ENCODE measurements at places on chromosomes 12 and 14. TPM values are rescaled to one million over a fixed set of nuclear protein-coding genes. Genes with fewer than 3 reads are reported as not detected.
A peak's percentile ranks its signal among the peaks of the same experiment; 100 is the strongest.

The MFAP5 gene
- total RNA-seq = 7.5 TPM

The TMEM119 gene
- 5.3 TPM for total RNA-seq

The KLRG1 gene
- total RNA-seq = 7.4 TPM

The KRT82 gene
- 0.05 TPM for total RNA-seq

The C14orf39 gene
- 0.24 TPM for total RNA-seq

- peaks cover 8% of the 10 kb centered on the region for H3K27me3 ChIP-seq
- no peaks in the 10 kb centered on the region for H3K36me3 ChIP-seq
- no peak for DNase-seq
- H3K4me1 ChIP-seq = no peaks in the 10 kb centered on the region
Measured at GRCh38 chr14:74409441-74409840, 16.6 kb downstream of the SYNDIG1L start.

DNA sequence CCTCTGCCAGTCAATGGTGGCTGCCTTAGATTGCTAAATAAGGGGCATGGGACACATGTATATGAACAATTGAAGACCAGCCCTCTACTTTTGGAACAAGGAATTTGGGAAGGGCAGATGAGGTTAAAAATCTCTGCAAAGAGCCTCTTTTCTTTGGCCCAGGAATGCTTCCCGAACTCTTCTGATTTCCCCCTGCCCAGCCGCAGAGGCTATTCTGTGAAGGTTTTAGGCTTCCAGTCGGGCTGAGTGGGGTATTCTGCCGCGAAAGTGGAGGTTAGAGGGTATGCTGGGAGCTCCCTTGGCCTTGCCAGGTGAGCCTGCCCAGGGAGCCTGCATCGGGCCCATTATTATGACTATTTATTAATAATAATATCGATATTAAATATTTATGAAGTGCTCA is 1.2 kb downstream of the POU6F1 start:
- H3K36me3 ChIP-seq = no peaks in the 10 kb centered on the region
- H3K27ac ChIP-seq = no peak overlapping the region
- peaks cover 9% of the 10 kb centered on the region for H3K4me1 ChIP-seq
- peaks cover 3% of the 10 kb centered on the region for H3K27me3 ChIP-seq
- H3K4me3 ChIP-seq = peak overlapping the region; percentile 88
- no peak for DNase-seq

GRCh38 chr12:24896171-24896570 is 52.7 kb downstream of the BCAT1 start:
- H3K4me3 ChIP-seq = no peak overlapping the region
- H3K4me1 ChIP-seq = no peaks in the 10 kb centered on the region
- no peak overlapping the region for H3K27ac ChIP-seq
- H3K27me3 ChIP-seq = no peaks in the 10 kb centered on the region

GRCh38 chr12:9702255-9702654 is 30.6 kb downstream of the CLECL1 start:
- H3K27ac ChIP-seq = peak overlapping the region; percentile 93
- H3K4me1 ChIP-seq = peaks cover 17% of the 10 kb centered on the region
- H3K27me3 ChIP-seq = no peaks in the 10 kb centered on the region
- no peaks in the 10 kb centered on the region for H3K36me3 ChIP-seq
- peak overlapping the region; percentile 6 for H3K4me3 ChIP-seq

- peaks cover 16% of the 10 kb centered on the region for H3K36me3 ChIP-seq
- H3K27me3 ChIP-seq = no peaks in the 10 kb centered on the region
- H3K27ac ChIP-seq = no peak overlapping the region
- no peak for DNase-seq
- H3K4me3 ChIP-seq = no peak overlapping the region
- peaks cover 20% of the 10 kb centered on the region for H3K4me1 ChIP-seq
Measured at GRCh38 chr12:116739381-116739887, 1.3 kb downstream of the RNFT2 start.

DNA sequence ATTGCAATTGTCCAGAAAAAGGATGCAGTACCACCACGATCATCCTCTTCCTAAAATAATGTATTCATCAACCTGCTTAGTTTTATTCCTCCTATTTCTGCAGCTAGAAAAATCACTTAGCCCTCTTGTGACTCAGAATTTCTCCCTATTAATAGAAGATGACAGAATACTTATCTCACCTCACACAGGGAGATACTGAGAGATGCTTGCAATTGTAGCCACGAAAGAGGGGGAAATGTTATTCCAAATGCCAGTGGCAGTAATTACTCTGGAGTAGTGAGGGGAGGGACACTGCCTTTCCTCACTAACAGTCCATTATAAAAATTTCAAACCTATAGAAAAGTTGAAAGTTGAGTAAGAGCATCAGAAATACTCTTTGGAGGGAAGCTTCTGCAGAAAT is 11.8 kb upstream of the DUSP6 start:
- H3K4me1 ChIP-seq = no peaks in the 10 kb centered on the region
- no peak for DNase-seq
- no peaks in the 10 kb centered on the region for H3K27me3 ChIP-seq
- no peak overlapping the region for H3K4me3 ChIP-seq

- no peak overlapping the region for H3K4me3 ChIP-seq
- H3K36me3 ChIP-seq = no peaks in the 10 kb centered on the region
- H3K27me3 ChIP-seq = no peaks in the 10 kb centered on the region
- no peak overlapping the region for H3K27ac ChIP-seq
- no peak for DNase-seq
Measured at GRCh38 chr14:69916396-69916795, 37.2 kb downstream of the SMOC1 start.

- no peaks in the 10 kb centered on the region for H3K27me3 ChIP-seq
- no peak for DNase-seq
- no peak overlapping the region for H3K27ac ChIP-seq
- H3K4me3 ChIP-seq = no peak overlapping the region
- no peaks in the 10 kb centered on the region for H3K4me1 ChIP-seq
- no peaks in the 10 kb centered on the region for H3K36me3 ChIP-seq
Measured at GRCh38 chr14:83053022-83053710, 1519.5 kb upstream of the SEL1L start.

DNA sequence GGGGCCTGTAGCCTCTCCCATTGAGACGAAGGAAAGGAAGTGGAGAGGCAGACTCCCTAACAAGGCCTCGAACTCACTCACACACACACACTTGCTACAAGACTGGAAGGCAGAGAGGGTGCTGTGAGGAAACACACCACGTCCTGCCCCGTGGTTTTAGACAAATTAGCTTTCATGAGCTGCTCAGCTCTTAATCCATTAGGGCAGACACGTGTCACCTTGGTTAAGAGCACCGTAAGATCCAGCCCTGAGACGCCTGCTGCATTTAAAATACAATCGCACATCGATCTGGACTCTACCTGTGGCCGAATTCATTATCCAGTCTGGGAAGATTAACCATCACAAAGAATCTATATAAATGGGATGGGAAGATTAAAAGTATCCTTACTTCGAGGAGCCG is 72.0 kb downstream of the RIMBP2 start:
- H3K4me1 ChIP-seq = no peaks in the 10 kb centered on the region
- H3K27me3 ChIP-seq = no peaks in the 10 kb centered on the region
- no peak for DNase-seq
- H3K4me3 ChIP-seq = no peak overlapping the region
- no peaks in the 10 kb centered on the region for H3K36me3 ChIP-seq
- no peak overlapping the region for H3K27ac ChIP-seq

GRCh38 chr14:73741876-73742519 is 27.8 kb upstream of the PNMA1 start:
- peaks cover 31% of the 10 kb centered on the region for H3K36me3 ChIP-seq
- H3K4me3 ChIP-seq = peak overlapping the region; percentile 35
- DNase-seq = no peak
- H3K27me3 ChIP-seq = no peaks in the 10 kb centered on the region
- peak overlapping the region; percentile 95 for H3K27ac ChIP-seq
- H3K4me1 ChIP-seq = peaks cover 71% of the 10 kb centered on the region

GRCh38 chr12:31600252-31600651 is 9.3 kb upstream of the DENND5B start:
- no peak overlapping the region for H3K27ac ChIP-seq
- H3K4me1 ChIP-seq = no peaks in the 10 kb centered on the region
- no peaks in the 10 kb centered on the region for H3K36me3 ChIP-seq
- no peak for DNase-seq
- no peak overlapping the region for H3K4me3 ChIP-seq

- H3K4me3 ChIP-seq = no peak overlapping the region
- H3K27me3 ChIP-seq = no peaks in the 10 kb centered on the region
- no peaks in the 10 kb centered on the region for H3K36me3 ChIP-seq
- H3K27ac ChIP-seq = no peak overlapping the region
- H3K4me1 ChIP-seq = no peaks in the 10 kb centered on the region
Measured at GRCh38 chr12:41174602-41175001, 13.5 kb upstream of the PDZRN4 start.

GRCh38 chr12:31874961-31875608 is 84.1 kb upstream of the RESF1 start:
- H3K4me1 ChIP-seq = peaks cover 10% of the 10 kb centered on the region
- H3K4me3 ChIP-seq = no peak overlapping the region
- DNase-seq = peak; percentile 22
- H3K27ac ChIP-seq = peak overlapping the region; percentile 77

DNA sequence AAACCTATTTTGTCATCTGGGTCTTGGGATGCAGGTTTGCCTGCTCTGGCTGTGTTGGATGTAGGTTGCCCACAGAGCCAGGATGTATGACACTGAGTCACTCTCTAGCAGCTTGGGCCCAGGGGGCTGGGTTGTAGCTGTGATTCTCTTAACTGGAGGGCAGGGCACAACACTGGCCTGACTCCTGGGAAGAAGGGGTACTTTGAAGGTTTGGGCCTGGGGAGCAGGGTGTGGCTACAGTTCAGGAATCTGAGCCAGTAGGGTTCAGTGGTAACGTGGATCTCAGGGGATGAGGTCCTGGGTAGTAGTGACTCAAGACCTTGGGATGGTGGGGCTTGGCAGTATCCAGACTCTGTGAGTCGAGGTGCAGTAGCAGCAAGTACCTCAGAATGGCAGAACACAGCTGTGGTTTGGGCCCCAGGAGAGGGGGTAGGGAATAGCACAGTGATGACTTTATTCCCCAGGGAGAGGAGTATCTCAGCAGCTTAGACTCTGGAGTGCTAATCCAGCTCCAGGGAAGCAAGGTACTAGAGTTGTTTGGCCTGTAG is 25.7 kb downstream of the TBC1D15 start:
- H3K36me3 ChIP-seq = no peaks in the 10 kb centered on the region
- no peak overlapping the region for H3K27ac ChIP-seq
- no peak overlapping the region for H3K4me3 ChIP-seq
- no peaks in the 10 kb centered on the region for H3K4me1 ChIP-seq
- no peaks in the 10 kb centered on the region for H3K27me3 ChIP-seq

DNA sequence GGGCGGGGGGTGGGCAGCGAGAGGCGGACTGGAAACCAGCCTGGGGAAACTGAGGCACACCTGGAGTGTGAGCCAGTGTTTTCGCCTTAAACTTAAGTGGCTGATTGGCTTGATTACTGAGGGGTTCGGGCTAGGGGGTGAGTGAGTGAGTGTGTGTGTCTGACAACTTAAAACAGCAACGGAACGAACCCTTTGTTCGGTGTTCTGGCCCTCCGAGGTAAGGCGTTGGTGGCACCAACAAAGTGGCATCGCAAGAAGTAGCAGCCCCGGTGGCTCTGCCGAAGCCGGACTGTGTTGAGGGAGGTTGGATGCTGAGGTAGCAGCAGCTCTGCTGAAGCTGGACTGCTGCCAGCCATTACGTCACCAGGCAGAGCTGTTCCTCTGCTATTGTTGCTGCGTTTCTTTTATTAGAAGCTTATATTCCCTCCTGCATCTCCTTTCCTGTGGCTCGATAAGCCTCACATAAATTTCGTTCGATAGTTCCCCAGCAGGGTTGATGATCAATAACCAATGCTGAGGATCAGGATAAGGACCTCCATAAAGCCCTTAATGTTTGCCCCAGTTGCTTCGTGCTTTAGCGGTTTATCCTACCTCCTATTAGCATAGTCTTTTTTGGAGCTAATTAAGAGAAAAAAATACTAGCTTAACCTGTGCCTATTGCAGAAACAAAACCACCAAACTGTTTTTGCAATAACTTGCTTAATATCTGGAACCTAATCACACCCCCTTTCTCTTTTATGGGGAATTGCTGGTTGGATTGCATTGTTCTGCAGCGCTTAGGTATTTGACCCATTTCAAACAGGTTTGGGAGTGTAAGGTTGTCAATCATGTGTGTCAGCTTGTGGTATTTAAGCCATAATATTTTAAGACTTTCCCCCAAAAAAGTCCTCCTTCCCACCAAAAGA is 1.3 kb downstream of the GPR137C start:
- peak; percentile 39 for DNase-seq
- H3K27ac ChIP-seq = no peak overlapping the region
- no peaks in the 10 kb centered on the region for H3K27me3 ChIP-seq

DNA sequence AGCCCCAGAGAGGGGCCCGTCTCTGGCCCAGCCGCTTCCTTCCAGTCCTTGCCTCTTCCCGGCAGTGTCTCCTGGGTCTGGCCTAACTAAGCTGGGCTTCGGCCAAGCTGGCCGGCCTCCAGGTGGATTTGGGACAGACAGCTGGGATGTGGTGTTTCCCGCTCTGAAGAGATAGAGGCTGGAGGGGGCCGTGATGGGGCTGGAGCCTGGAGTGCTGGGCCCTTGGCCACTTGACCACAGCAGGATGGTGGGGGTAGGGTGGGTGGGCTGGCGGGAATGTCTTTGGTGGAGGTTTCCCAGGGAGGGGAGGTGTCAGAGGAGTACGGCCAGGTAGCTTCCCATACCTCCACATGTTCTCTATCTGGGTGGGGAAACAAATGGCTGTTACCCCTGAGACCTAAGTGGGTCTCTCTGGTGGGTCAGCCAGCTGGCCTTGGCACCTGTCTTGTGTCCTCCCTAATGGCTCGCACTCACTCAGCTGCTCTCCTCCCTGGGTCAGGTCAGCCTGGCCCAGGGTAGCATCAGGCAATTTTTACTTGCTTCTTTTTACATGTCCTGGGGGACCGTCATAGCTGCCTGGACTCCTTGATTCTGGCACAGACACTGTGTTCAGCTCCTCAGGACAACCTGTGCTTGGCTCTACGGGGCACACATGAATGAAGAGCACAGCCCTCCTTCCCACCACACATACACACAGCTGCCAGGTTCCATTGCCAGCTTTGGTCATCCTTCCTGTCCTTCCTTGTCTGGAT is 19.8 kb upstream of the PGF start:
- no peak overlapping the region for H3K27ac ChIP-seq
- H3K36me3 ChIP-seq = no peaks in the 10 kb centered on the region
- H3K27me3 ChIP-seq = no peaks in the 10 kb centered on the region
- peaks cover 5% of the 10 kb centered on the region for H3K4me1 ChIP-seq
- DNase-seq = no peak
- no peak overlapping the region for H3K4me3 ChIP-seq
